Suprapubic skin (tissue), 4 donors: ENCODE measurements at places on chromosomes 2 and 18.

GRCh38 chr2:102261467-102262135, 49.8 kb upstream of the IL1RL1 start:
- DNase-seq: no peak

DNA sequence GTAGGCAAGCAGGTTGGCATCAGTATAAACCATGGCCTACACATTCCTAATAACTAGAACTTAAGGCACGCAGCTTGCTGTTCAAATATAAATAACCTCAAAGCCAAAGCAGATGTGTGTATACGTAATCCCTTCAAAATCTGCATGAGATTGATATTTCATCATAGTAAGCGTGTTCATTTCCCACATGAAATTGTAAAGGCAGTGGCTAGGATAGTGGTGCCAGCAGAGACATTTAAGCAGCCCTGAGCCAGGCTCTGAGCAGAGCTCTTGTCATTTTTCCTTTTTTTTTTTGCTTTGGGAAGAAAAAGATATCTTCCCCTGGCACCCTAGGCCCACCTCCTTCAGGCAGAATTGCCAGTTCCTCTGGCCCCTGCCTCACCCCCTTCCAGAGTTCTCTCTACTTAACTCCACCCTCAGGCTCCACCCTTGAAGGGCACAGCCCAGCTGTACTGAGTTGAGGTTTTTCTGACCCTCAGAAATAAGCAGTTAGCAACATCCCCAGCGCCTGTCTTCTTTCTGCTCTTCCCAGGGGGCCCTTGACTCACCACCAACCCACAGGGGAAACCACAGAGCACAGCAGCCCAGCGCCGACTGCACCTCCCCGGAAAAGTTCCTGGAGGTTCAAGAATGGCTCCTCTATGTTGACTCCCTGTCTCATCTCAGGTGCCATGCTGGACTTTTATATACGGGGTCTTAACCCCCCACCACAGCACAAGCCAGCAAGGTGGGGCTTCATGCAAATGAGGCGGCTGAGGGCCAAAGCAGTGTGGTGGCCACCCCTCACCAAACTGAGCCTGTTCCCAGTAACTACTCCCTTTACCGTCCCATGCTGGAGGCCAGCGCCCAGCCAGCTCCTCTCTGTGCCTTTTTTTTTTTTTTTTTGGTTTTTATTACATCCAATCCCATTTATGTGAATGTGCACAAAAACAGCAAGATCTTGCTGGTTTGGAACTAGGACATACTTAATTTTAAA, 84.7 kb downstream of the EHD3 start:
- no peak for DNase-seq

GRCh38 chr2:127810156-127810618, 784 bp downstream of the WDR33 start:
- DNase-seq: no peak

GRCh38 chr2:169803480-169803879, 4.8 kb downstream of the SSB start:
- no peak for DNase-seq

DNA sequence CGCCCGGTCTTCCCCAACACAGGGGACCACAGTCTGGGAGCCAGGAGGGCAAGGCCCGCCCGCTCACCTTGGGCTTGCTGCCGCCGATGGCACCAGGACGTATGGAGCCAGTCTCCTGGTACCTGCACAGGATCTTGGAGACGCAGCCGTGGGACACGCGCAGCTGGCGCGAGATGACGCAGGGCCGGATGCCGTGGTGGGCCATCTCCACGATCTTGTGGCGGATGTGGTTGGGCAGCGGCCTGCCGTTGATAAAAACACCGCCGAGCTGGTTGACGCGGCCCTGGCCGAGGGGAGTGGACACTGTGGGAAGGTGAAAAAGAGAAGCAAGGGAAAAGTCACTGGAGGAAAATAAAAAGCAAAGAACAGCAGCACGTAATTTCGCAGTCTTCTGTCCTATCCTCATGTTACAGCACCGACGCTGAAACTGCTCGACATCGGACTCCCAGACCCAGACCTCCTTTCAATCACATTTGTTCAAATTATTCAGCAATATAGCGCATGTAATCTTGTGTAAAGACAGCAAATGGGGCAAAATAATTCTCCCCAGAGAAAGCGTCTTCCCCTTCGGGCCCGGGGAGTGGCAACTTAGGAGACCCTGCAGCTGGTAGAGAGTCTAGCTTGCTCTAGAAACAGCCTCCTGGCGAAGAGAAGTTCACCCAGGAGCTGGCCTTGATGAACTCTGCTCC, 1.7 kb downstream of the PAX3 start:
- no peak for DNase-seq

- DNase-seq: no peak
Measured at GRCh38 chr18:78639006-78639950, 340.3 kb upstream of the SALL3 start.

DNA sequence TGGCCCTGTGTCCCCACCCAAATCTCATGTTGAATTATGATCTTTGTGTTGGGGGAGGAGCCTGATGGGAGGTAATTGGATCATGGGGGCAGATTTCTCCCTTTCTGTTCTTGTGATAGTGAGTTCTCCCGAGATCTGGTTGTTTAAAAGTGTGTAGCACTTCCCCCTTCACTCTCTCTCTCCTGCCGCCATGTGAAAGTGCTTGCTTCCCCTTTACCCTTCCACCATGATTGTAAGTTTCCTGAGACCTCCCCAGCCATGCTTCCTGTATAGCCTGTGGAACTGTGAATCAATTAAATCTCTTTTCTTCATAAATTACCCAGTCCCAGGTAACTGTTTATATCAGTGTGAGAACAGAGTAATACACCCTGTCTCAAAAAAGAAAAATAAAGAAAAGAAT, 25.5 kb downstream of the LRRFIP1 start:
- DNase-seq: no peak

DNA sequence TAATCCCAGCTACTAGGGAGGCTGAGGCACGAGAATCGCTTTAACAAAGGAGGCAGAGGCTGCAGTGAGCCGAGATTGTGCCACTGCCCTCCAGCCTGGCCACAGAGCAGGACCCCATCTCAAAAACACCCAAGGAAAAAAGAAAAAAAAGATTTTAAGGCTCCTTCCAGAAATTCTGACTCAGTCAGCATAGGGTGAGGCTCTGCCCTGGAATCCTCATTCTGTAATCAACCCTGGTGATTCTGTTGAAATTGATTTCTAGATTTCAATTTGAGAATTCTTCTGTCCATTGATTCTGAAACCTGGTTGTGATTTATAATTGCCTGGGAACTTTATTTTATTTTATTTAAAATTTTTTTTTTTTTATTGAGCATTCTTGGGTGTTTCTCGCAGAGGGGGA, 27.1 kb upstream of the VPS4B start:
- DNase-seq: no peak

GRCh38 chr2:134227666-134228065, 26.2 kb upstream of the MGAT5 start:
- DNase-seq: no peak

DNA sequence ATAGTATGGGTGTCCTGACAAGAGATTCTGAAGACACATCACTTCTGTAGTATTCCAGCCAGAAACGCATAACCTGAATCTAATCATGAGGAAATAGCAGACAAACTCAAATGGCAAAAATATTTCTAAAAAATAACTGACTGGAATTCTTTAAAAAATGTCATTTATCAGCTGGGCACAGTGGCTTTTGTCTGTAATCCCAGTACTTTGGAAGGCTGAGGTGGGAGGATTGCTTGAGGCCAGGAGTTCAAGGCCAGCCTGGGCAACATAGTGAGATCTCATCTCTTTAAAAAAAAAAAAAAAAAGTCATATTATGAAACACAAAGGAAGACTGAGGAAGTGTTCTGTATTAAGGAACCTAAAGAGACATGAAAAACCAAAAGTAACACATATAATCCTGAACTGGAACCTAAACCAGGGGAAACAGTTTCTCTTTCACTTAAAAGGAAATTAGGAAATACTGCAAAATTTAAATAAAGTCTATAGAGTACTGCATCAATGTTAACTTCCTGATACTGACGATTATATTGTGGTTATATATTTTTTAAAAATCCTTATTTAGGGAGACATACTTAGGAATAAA, 29.9 kb downstream of the SESTD1 start:
- no peak for DNase-seq

GRCh38 chr2:47767880-47768609, 14.9 kb upstream of the MSH6 start:
- no peak for DNase-seq

GRCh38 chr2:168997118-168997521, 34.0 kb downstream of the ABCB11 start:
- DNase-seq: no peak

- no peak for DNase-seq
Measured at GRCh38 chr2:100417711-100418124, 250 bp upstream of the CHST10 start.

DNA sequence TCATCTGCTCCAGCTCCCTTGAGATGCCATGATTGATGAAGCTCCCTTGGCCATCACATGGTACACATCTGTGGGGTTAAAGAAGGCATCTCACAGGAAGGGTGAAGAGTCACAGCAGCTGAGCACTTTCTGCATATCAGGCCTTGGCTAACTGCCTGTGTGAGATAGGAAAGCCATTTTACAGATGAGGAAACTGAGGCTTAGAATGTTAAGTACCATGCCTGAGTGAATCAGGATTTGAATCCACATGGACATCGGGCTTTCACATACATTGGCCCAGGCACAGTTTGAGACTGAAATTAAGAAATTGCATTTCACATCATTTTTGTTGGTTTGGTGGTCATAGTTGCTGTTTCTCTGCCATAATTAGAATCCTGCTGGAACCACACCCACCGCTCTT, 126.8 kb downstream of the BCL2L11 start:
- no peak for DNase-seq

GRCh38 chr18:37778417-37779165, 213.0 kb upstream of the CELF4 start:
- DNase-seq: peak; percentile 61

- DNase-seq: no peak
Measured at GRCh38 chr18:59853380-59853779, 46.4 kb upstream of the PMAIP1 start.

DNA sequence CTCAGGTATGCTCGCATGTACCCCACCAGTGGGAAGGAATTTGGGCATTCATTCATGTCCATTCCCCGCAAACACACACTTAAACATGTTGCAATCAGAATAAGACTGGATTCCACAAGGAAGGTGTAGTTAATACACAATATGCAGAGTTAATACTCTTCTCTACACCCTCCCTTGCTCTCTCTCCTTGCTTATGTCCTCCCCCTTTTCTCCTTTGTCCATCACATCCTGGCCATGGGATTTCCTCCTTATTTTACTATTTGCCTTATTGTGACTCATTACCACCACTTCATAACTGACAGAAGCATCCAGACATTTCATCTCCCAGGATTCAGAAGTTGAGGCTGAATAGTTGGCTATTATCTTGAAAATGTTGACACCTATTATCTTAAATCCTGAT, 473.8 kb upstream of the SPHKAP start:
- DNase-seq: no peak

DNA sequence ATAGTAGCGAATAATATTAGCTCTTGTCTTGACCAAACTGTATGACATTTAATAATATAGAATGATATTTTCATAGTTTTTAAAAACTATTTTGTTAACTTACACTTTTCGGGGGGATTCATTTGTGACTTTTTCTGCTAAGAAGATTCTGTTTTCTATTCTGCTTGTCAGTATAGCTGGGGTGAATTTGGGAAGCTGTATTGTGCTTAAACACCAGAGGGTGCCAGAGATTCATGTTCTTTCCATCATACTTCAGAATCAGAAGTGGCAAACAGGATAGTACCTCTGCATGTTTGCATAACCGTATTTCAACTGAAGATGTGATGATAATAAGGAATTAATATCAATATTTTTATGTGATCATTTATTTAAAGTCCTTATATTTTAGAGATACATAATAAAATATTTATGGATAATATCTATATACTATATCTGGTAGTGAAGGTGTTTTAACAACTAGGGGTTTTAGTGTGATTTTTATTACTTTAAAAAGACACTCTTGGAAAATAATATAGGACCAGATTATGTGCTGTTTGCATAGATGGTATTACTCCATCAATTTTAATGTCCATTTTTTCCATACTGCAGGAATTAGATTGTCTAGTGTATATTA, 81.0 kb downstream of the TAF4B start:
- DNase-seq: no peak

DNA sequence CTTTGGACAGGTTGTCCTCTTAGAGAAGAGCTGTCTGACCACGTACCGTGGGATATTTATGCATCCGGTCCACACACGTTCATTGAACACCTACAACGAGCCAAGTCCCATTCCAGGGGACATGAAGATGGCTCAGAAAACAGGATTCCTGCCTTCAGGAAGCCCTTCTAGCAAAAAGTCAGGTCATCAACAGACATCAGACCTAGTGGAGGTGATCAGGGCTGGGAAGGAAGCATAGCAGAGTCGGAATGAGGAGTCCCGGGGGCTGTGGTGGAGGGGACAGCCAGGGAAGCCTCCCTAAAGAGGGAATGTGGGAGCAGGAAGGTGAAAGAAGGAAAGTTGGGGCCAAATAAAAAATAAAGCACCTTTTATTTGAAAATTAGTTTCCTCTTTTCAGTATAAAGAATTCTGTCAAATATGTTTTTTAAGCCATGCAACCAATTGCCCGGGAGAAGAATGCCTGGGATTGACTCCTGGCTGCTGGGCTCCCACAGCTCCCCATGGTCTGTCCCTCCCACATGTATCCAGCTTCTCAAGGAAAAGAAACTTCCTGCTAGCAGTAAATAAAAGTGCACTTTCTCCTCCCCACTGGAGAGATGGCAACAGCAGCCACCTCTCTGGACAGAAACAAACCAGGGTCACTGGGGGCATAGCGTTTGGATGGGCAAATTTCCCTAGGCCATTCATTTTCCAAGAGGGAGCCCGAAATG, 144.8 kb downstream of the SMAD7 start:
- DNase-seq: peak; percentile 45

DNA sequence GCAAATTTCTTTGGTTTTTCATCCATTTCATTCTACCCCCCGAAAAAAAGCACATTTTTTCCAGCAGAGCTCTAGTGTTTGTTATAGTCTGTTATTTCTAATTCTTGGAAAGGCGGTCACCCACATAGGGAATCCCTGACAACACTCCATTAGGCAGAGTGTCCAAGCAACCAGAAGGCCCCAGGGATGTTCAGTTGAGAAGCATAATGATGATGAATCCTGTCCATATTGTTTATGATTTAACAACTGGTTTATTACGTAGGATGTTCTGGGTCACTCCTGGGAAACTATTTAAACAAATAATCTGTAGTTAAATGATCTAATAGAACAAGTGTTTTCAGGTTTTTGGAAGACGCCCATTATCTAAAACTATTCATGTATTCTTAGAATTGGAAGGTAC, 388.7 kb downstream of the TNS1 start:
- no peak for DNase-seq

DNA sequence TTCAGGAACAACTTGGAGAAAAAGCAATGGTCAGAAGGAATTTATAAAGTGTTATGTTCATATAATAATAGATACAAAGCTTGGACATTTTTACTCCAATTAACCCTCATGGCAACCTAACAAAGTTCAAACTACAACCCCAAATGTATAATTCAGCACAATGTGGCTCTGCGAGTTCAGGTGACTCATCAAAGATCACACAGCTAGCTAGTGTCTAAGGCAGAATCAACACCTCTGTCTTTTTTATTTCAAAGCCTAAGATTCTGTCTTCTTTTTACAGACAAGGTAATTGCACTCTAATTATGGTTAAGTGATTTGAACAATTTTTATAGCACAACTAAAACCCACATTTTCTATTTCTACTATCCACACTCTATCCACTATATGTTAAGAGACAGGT, 90.5 kb downstream of the CHST9 start:
- DNase-seq: no peak

- no peak for DNase-seq
Measured at GRCh38 chr18:54515149-54515548, 75.9 kb upstream of the DYNAP start.
